BJ (cell line): ENCODE measurements at places on chromosomes 4 and X. TPM values are rescaled to one million over a fixed set of nuclear protein-coding genes. Genes with fewer than 3 reads are reported as not detected.

GRCh38 chr4:16192631-16193518, 33.4 kb downstream of the TAPT1 start:
- no peak for DNase-seq

- DNase-seq, result no peak
These were observed 9.0 kb downstream of the TSC22D3 start for GRCh38 chrX:107766470-107767150.

The SMIM14 gene
- 25.4 and 41.9 TPM in 2 replicates for polyA plus RNA-seq

- no peak for DNase-seq
These were observed 11.2 kb downstream of the KLHL8 start for GRCh38 chr4:87209182-87209581.

The FAM241A gene
- polyA plus RNA-seq, result 0.45 and 0.91 TPM in 2 replicates

DNA sequence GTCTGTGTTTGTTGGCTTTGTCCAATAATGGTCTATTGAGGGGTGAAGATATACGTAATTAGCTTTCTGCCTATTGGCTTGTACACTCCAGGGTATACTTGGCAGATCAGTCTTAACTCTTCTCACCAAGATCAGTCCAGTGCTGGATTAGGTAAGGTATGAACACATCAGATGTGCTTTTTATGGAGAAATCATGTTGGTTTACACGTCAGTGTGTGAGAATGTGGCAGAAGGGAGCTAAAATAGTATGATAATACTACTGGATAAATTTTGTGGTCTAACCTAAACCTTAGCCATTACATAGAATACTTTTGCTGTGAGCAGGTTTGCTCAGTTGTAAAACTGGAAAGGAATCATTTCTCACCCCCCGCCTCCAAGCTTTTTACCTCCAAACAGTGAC, 4.2 kb downstream of the PDHA1 start:
- DNase-seq, result no peak

DNA sequence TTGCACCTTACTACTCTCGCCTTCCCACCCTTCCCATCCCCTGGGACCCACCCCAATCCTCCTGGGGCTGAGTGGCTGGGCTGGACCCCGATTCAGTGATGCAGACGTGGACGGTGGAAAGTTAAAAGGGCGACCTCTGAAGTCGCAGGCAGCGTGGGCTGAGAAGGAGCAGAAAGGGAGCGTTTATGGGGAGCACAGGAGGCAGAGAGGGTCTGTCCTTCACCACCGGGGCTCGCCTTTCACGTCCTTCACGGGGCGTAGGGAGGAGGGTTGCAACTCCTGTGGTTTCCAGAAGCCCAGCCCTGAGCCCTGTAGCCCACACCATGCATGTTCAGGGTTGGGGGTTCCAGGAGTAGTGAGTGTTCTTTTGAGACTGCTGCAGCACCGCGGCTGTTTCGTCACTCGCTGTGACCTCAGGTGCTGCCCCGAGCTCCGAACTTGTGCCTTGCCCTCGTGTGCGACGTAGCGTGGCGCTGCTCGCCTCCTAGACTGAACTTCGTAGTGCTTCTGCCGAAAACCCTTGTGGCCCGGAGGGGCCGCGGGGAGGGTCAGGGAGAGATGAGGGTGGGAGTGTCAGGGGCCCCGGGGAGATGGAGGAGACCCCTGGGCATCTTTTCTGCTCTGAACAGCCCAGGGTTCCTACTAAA, 1.6 kb downstream of the NHS start:
- no peak for DNase-seq

GRCh38 chr4:22202975-22203710, 254.6 kb upstream of the KCNIP4 start:
- no peak for DNase-seq

The CC2D2A gene
- 10.0 and 14.4 TPM in 2 replicates for polyA plus RNA-seq
